Small intestine (tissue), 16 donors: ENCODE measurements at places on chromosomes 1 and 21.

- peak; percentile 63 for DNase-seq
Measured at GRCh38 chr1:2135441-2135841, 59.1 kb downstream of the FAAP20 start.

DNA sequence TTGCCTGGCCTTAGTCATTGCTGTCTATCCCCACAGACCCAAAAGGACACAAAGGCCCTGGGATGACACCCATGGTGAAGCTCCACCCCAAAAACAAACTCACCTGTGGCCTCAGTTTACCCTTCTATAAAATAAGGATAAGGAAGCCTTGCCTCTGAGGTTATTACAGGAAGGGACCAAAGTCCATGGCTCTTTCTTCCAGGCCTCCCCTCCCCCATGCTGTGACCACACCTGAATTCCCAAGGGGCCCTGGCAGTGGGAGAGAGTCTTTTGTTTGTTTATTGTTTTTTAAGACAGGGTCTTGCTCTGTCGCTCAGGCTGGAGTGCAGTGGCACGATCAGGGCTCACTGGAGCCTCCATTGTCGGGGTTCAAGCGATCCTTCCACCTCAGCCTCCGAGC lies 10.5 kb upstream of the TNFRSF25 start:
- peak; percentile 81 for DNase-seq

DNA sequence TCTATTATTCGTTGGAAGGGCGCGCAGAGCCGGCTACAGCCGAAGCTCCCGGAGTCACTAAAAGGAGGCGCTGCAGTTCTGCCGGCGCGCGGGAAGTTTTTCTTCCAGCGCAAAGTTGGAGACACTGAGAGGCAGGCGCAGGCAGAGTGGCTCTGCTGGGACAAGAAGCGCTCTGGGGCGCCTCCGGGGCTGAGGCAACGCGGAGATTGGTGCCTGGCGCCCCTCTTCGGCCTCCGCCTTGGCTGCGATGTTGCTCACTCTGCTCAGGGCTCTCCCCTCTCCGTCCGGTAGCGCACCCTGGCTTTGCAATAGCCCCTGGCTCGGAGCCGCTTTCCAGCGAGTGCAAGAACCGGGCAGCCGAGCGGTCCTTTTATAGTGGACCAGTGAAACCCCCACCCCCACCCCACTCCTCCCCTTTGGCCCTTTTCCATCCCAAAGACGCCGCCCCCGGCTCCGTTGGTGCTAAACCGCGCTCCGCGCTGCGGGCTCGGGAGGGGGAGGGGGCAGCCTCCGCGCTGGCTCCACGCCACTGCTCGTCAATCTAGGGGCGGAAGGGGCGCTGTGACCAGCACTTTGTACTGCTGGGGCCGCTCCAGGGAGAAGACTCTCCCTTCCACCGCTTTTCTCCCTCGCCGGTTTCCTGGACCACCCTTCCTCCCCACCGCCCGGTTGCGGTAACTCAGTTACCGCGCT lies at the start of gene ADAMTS1:
ADAMTS1 (minus strand) TSS at position 344 of the 693 bp plus-strand sequence. CDS start 455 bp downstream, outside the sequence.
- DNase-seq, result no peak

DNA sequence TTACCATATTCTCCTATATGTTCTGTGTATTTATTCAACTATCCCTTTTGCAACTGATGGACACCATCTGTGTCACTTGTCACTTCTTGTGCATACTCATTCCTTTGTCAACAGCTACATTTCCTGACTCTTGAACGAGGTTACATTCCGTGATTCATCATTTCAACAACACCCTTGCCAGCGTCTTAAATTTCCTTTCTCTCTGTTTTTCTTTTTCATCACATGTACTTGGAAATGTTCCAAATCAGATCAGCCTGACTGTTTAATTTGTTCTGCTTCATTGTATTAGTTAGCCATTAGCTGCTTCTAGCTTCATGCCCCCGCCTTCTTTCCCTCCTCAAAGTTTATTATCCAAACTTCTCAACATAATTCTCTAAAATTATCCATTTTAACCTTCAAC lies 173.0 kb downstream of the ADGRL4 start:
- no peak for DNase-seq

DNA sequence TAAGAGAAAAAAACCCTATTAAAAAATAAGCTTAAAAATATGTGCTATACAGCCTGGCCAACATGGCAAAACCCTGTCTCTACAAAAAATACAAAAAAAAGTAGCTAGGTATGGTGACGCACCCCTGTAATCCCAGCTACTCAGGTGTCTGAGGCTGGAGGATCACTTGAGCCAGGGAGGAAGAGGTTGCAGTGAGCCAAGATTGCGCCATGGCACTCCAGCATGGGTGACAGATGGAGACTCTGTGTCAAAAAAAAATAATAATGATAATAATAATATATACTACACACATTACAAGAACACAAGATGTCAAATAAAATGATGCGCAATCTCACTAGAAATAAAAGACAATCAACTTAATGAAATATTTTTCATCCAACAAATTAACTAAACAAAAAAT lies 22.9 kb downstream of the NRDC start:
- DNase-seq, result no peak

GRCh38 chr1:245754463-245754961 lies 599.7 kb downstream of the KIF26B start:
- DNase-seq, result no peak

DNA sequence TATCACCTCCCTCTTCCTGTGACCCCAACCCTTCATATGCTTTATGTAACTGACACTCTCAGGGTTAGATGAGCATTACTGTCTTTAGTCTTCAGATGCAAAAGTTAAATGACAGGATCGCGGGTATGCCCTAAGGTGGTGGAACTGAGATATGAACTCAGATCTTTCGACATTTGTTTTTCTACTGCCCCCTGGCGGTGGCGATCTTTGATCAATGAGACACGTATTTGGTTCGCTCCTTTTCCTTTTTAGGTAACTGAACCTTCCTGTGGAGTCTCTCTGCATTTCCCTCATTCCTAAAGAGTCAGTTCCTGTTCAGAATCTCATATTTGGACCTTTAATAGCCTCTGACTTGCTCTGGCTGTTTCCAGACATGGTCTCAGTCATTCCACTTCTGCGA lies 47.8 kb upstream of the ZP4 start:
- no peak for DNase-seq

- peak; percentile 59 for DNase-seq
Measured at GRCh38 chr1:201176940-201177339, 13.7 kb upstream of the IGFN1 start.

DNA sequence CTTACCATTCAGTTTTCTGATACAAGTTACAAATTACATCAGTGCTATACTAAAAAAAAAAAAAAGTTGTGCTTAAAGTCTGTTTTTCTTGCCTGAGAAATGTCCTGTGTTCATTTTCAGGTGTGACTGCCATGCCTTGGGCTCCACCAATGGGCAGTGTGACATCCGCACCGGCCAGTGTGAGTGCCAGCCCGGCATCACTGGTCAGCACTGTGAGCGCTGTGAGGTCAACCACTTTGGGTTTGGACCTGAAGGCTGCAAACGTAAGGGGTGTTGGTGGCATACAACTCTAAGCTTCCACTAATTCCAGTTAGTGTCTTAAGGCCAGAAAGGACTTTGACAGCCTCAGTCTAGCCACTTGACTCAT lies 60.1 kb upstream of the LAMC2 start:
- DNase-seq, result no peak

- DNase-seq, result no peak
Measured at GRCh38 chr1:36836196-36836883, 198.0 kb downstream of the GRIK3 start.

DNA sequence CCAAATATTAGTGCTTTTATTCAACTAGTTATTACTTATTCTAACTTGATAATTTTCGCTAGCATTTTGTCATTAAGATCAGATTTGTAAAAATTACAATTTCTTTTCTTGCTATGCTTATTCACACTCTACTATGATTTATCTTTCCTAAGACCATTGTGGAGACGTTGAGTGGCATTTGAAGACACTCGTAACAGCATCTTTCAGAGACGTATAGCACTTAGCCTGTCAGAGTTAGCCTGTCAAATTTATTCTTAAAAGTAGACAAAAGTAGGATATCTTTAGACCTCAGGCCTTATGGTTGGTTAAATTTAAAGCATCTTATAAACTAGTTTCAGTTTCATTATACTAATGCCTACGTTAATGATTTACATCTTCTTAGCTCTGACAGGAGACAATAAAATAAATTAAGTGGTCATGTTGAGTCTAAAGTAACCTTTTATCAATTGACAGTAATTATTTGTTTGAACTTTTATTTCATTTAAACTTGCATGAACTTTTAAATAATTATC lies 1410.1 kb downstream of the MRPL39 start:
- no peak for DNase-seq

- peak; percentile 94 for DNase-seq
Measured at GRCh38 chr1:226990133-226990716, 50.1 kb downstream of the COQ8A start.

GRCh38 chr1:167711797-167712196 lies 10.0 kb upstream of the MPZL1 start:
- DNase-seq, result peak; percentile 95

GRCh38 chr1:205709059-205709398 lies 28.7 kb upstream of the SLC45A3 start:
- DNase-seq, result no peak

DNA sequence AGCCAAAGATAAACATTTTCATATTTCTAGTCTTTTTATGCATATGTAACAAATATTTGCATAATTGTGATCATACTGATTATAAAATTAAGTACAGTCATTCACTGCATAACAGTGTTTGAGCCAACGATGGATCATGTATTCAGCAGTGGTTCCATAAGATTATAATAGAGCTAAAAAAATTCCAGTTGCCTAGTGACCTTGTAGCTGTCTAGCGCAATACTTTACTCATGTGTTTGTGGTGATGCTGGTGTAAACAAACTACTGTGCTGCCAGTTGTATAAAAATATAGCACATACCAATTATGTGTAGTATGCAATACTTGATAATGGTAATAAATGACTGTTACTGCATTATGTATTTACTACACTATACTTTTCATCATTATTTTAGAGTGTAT lies 2.1 kb upstream of the S100A10 start:
- DNase-seq, result no peak

- peak; percentile 78 for DNase-seq
Measured at GRCh38 chr1:193479187-193479586, 292.8 kb upstream of the B3GALT2 start.

DNA sequence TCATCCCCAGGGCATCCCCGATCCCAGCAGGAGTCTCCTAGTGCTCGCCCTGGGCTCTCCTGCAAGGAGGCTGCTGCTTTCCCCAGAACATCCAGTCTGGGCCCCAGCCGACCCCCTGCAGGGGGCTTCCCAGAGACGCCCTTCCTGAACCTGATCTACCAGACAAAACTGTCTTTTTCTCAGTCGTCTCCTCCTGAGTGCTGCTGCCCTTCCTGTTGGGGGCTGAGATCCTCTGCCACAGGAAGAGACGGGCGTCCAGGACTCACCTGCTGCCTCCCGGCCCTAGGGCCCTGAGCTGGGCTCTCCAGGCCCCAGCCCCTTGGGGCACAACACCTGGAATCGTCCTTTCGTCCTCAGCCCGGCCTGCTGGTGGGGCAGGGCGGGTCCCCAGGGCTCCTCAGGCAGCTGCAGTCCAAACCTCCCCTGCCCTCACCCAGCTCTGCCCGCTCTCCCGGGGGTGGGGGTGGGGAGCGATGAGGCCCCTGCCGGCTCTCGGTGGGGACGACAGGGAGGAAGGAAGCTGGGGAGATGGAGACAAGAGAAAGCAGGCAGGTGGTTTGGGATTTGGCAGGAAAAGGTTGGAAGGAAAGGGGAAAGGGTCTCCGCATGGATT lies 36.9 kb downstream of the TP73 start:
- DNase-seq, result no peak

DNA sequence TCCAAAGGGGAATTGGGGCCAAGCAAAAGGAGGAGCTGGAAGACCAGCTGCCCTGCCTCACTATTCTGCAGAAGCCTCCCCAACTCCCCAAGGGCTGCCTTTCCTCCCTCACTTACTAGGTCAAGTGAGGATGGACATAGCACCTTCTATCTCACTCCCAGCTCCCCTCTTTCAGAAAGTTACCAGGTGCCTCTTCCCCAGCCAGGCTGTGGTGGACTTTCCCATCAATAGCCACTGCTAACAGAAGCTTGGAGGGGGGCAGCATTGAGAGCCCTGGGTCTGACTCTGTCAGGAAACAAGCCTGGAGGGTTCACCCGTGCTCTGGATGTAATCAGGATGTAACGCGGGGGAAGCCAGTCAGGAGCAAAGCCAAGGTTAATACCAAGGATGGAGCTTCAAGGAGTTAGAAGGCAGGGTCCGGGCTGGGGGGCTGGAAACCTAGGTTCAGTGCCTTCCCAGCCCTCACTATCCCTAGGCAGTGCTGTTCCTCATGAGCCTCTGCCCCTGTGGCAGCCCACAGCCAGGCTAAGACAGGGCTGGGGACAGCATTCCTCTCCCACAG lies 127.8 kb upstream of the NGF start:
- no peak for DNase-seq

GRCh38 chr21:34836103-34836932 lies 167.5 kb downstream of the CLIC6 start:
- DNase-seq, result no peak

GRCh38 chr1:174405219-174405618 lies 42.5 kb upstream of the GPR52 start:
- no peak for DNase-seq

DNA sequence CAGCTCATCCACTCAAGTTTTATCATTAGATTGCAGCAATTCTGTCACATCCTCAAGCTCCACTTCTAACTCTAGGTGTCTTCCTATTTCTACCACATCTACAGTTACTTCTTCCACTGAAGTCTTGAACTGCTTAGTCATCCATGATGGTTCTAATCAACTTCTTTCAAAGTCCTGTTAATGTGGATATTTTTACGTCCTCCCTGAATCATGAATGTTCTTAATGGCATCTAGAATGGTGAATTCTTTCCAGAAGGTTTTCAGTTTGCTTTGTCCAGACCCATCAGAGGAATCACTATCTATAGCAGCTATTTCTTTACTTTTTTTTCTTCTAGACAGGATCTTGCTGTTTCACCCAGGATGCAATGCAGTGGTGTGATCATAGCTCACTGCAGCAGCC lies 78.0 kb upstream of the RNPC3 start:
- DNase-seq, result no peak

- no peak for DNase-seq
Measured at GRCh38 chr1:202565890-202566602, 144.2 kb downstream of the SYT2 start.

GRCh38 chr1:95451054-95451453 lies 217.0 kb downstream of the RWDD3 start:
- no peak for DNase-seq

DNA sequence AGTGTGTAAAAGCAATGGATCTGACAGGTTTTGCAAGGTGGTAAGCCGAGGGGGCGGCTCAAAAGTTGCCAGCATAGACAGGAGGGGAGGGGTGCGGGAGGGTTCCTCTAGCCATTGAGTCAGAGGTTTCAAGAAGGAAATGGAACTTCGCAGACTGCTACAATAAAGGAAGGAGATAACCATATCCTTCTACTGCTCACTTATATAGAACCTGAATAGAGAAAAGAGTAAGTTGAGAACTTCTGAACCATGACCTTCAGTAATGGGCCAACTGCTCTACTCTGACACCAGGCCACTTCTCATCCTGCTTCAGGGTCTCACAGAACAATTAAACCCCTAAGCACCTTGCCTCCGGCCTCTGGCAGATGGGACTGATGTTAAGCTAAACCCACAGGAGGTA lies 26.3 kb upstream of the BCAR3 start:
- no peak for DNase-seq

GRCh38 chr1:67573311-67573872 lies 111.6 kb upstream of the GADD45A start:
- no peak for DNase-seq
